ENCODE measurements at places on chromosomes 5 and 9. TPM values are rescaled to one million over a fixed set of nuclear protein-coding genes. Genes with fewer than 3 reads are reported as not detected.
A peak's percentile ranks its signal among the peaks of the same experiment; 100 is the strongest.

DNA sequence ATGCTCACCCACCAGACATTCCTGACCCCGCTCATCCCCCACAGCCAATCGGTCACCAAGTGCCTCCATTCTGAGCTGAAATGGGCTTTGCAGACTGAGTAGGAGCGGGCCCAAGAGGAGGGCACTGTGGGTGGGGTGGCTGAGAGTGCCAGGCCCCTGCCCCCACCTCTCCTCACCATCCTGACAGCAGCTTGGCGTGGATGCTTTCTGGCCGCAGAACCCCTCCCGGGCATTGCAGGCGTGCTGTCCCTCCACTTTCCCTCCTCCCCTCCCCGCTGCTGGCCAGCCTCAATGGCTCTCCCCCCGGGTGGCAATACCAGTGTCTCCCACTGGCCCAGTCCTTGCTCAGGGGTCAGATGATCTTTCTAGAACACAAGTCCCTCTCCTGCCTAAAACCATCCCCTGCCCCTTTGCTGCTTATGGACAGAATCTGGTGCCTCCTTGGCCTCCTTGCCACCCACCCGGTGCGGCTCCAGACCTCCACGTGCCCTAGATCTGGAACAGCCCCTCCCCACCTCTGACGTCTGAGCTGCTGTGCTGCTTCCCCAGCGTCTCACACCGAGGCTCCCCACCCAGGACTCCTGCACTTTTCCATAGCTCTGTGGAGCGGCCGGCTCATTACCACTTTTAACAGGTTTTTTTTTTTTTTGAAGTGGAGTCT lies 6.1 kb downstream of the FLT4 start:
- DNase-seq: peak; percentile 67

GRCh38 chr5:7868427-7868772 lies 431 bp downstream of the FASTKD3 start:
- DNase-seq: no peak

GRCh38 chr5:115624994-115625393 lies 842 bp downstream of the TMED7 start:
- DNase-seq: no peak

- no peak for DNase-seq
Observed at GRCh38 chr9:89533411-89534095, 35.6 kb upstream of the SEMA4D start.

DNA sequence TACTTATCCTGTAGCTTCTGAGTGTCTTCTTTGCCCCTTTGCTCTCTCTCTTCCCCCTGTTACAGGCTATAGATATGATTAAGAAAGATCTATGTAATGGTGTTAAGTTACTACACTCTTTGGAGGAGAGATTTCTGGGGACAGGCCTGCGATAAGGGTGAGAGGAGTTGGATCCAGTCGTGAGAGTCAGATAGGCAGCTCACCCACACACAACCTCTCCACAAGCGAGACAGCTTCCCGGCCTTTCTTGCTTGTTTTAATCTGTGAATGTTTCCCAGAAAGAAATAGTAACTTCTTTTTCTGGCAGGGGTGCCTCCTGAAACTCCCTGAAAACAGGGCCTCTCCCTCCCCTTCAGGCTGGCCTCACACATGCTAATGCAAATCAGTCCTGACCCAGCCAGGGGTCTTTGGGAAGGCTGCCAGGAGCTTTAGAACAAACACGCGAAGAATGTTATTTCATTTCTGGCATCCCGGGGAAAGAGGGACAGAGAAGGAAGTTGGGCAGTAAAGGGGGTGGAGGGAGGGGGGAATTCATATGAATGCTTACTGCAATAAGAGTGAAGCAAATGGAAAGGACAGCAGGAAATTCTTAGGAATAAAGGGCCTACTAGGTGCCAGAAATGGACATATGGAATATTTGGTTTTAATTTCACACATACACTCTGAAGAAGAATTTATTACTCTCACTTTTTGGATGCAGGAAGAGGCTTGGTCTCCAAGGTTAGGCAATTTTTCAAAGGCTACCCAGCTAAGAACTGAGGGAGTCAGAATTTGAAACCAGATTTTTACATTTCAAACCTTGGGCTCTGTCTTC lies 215.8 kb upstream of the TRIM32 start:
- DNase-seq: peak; percentile 95

- DNase-seq: no peak
Observed at GRCh38 chr9:8188723-8189407, 389.3 kb upstream of the DMAC1 start.

GRCh38 chr9:32523910-32524309 lies 2.1 kb downstream of the RIGI start:
- DNase-seq: no peak

DNA sequence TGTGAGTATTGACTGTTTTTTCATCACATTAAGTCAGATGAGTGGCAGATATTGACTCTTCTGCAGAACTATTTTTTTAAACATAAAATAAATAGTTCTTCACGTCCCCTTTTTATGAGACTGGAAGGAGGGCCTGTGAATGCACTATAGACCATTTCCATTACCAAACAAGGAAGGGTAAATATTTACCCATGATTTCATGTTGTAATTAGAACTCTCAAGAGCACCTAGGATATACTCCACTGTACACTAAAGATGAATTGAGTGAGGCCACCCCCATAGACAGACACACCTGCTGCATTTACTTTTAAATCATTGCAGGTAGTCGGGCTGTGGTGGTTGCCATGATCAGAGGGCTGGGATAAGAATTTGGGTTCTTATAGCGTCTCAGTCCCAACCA lies 22.6 kb downstream of the SLC36A1 start:
- no peak for DNase-seq

The ADRA1B gene
- 0.51 TPM for polyA plus RNA-seq

GRCh38 chr5:169649486-169649885 lies 12.4 kb downstream of the DOCK2 start:
- DNase-seq: no peak

The PCDHGA10 gene
- polyA plus RNA-seq: 4.8 TPM

DNA sequence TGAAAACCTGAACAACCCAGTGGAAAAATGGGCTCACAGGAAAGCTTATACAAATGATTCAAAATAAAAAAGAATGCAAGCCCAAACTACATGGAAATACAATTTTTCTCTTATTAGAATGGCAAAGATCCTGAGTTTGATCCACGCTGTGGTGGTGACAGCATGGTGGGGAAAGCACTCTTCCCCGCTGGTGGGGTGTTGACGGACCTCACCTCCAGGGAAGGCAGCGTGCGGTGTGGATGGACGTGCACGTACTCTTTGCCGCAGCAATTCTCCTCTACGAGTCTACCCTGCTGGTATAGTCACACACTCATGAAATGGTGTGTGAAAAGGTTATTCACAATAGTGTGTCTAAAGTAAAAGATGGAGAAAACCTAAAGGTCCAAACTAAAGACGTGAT lies 5.9 kb upstream of the ZFP62 start:
- DNase-seq: no peak

DNA sequence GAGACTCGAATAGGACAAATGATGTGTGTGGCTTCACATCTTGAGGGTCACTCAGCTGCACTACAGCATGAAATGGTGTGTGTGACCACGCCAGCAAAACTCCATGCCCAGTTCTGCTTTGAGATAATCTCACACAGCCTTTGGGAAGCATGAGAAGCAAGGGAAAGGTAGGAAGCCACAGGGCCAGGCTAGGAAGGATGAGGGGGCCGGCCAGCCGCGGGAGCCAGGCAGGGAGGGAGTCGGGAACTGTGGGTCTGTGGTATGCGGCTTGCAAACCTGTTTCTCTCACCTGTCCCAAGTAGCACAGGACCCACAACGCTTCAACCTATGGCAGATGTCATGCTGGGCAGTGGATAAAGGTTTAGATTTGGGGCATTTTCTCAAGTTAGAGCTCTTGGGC lies 142.0 kb downstream of the HSPA4 start:
- no peak for DNase-seq

DNA sequence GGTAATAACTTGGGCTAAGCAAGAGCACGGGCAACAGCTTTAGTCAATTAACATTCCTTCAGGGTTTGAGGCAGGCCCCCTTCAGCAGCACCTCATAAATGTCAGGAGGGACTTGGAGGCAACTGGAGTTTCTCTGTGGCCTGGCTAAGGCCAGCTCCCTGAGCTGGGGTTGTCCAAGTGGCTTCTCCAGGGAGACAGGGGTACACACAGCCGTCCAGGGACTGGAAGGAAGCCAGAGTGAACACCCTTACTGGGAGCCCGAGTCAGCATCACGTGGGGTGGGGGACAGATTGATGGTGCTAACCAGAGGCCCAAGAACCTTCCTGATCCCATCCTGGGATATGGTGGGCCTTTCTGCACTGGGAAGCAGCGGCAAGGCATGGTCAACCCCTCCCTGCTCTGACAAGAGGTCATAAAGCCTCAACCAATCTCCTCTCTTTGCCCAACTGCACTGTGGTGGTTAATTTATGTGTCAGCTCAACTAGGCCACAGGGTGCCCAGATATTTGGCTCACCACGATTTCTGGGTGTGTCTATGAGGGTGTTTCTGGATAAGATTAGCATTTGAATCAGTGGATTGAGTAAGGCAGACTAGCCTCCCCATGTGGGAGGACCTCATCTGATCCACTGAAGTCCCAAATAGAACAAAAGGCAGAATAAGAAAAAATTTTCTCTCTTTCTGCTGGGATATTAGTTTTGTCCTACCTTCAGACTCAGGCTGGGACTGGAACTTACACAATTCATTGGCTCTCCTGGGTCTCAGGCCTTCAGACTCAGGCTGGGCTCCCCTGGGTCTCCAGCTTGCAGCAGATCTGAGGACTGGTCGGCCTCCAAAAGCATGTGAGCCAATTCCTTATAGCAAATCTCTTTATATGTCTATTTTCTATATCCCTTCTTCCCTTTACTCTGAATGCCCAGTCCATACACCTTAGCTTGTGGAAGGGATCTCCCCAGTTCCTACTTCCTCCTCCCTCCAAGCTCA lies 127.2 kb upstream of the LARP1 start:
- no peak for DNase-seq

GRCh38 chr5:7015586-7016256 lies 302.5 kb downstream of the TENT4A start:
- no peak for DNase-seq

The JAKMIP2 gene
- polyA plus RNA-seq: 4.5 TPM

The RLN1 gene
- polyA plus RNA-seq: 0.53 TPM

DNA sequence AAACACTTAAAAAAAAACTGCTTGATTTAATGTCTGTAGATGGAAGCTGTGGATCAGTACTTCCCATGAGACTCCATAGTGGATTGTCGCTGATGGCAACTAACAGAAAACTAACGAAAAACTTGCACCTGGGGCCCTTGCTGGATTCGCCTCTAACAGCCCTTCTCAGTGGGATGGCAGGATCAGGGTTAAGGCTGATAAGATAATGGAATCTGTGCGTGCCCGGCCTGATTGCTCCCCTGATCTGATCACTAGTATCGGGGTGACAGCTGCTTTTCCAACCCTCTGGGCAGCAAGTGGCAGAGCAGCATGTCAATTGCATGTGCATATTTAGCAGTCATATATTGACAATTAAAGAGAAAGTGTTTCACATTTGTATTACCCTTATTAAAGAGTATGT lies 185.8 kb upstream of the ELAVL2 start:
- DNase-seq: no peak

DNA sequence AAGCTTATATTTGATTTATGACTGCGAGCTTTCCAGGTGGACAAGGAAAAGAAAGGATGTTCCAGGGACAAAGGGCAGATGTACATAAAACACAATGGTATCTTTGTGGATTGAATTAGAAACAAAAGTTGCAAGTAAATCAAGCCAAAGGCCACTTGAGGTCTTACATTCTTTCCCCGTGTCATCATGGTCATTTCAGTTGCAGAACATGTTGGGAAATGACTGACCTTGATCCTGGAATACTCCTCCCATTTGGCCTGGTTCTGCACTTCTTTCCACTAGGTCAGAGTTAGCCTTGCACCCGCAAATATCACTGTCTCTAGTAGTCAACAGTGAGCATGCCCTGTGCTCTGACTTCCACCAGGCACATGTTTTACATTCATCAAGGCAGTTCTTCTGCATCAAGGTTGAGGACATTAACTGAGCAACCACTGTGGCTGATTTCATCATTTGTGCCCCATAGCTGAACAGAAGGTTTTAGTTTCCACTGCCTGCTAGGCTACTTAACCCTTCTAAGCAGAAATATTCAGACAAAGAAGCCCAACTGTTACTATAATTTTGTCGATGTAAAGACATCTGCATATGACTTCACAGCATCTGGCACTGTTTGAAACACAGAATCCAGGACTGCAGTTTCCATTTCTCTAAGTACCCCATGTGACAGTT lies 1161.7 kb upstream of the DMAC1 start:
- no peak for DNase-seq

DNA sequence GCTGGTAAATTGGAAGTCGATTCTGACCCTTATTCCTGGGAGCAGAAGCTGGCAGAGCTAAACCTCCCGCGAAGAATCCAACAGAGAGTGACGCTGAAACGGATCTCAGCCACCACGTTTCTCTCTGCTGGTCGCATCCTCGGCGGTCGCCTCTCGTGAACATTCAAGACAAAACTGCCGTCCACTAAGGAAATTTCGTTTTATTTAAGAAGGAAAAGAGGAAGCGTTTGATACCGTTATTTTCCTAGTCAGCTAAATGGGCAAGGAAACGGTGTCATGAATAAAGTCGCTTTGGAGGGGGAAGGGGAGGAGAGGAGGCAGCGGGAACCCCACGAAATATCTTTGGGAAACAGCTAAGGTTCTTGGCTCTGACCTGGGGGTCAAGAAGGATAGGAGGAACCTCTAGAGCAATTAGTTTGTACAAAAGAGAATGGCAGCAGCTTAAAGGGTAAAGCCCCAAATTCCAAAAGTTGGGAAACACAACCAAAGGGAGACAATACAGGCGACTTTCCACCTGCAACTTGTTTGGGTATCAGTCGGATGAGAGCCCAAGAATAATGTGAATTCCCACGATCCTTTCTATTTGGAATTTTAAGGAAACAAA lies 1.9 kb downstream of the FOXB2 start:
- no peak for DNase-seq

The CRB2 gene
- polyA plus RNA-seq: 0.58 TPM

- DNase-seq: no peak
Observed at GRCh38 chr5:2192496-2192895, 309.8 kb upstream of the IRX4 start.

The NR6A1 gene
- polyA plus RNA-seq: 1.8 TPM

The PCDHB11 gene
- 3.2 TPM for polyA plus RNA-seq

DNA sequence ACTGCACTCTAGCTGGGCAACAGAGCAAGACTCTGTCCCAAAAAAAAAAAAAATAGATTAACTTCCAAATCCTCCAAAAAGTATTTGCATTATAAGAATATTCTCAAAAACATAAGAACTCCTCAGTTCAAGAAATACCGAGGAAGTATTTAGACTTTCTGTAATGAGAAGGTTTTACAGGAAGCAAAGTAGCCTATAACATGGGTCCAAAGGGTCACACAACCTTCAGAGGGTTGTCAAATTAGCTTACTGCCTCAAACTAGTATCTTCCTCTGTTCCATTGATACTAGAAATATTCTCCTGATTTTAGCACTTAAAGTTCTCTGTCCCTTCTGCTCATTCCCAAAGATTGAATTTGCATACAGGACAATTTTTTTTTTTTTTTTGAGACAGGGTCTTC lies 121.9 kb downstream of the INVS start:
- no peak for DNase-seq

- no peak for DNase-seq
Observed at GRCh38 chr5:112635771-112636731, 101.6 kb upstream of the APC start.

GRCh38 chr5:93512799-93513198 lies 68.2 kb downstream of the NR2F1-AS1 start:
- no peak for DNase-seq

The HRCT1 gene
- polyA plus RNA-seq: not detected

GRCh38 chr5:84036842-84037241 lies 316.2 kb upstream of the HAPLN1 start:
- no peak for DNase-seq

- DNase-seq: no peak
Observed at GRCh38 chr9:17832812-17833211, 253.9 kb downstream of the SH3GL2 start.

- no peak for DNase-seq
Observed at GRCh38 chr5:26553079-26553478, 485.3 kb downstream of the CDH9 start.

- no peak for DNase-seq
Observed at GRCh38 chr5:98433673-98434072, 339.8 kb upstream of the RGMB start.

Data from left lung (tissue), 14 donors.